ENCODE measurements at places on chromosomes 3 and 15. TPM values are rescaled to one million over a fixed set of nuclear protein-coding genes. Genes with fewer than 3 reads are reported as not detected.

The SEMA7A gene
- total RNA-seq, result 1.3 TPM

The CKMT1B gene
- total RNA-seq, result not detected

The TRPM1 gene
- total RNA-seq, result 0.25 TPM

The SLC25A38 gene
- total RNA-seq, result 17.0 TPM

The ALPK3 gene
- total RNA-seq, result 13.5 TPM

The CLDN11 gene
- total RNA-seq, result 227 TPM

The PLEKHO2 gene
- total RNA-seq, result 27.4 TPM

The C15orf40 gene
- 17.5 TPM for total RNA-seq

The C15orf39 gene
- total RNA-seq, result 6.4 TPM

The MRPS22 gene
- total RNA-seq, result 70.3 TPM

The SPTSSB gene
- total RNA-seq, result not detected

The CD200R1 gene
- total RNA-seq, result not detected

The MUSTN1 gene
- not detected for total RNA-seq

The TEX55 gene
- total RNA-seq, result not detected

The GOLGA6L4 gene
- 0.60 TPM for total RNA-seq

The RPL39L gene
- total RNA-seq, result 40.4 TPM

The AMIGO3 gene
- total RNA-seq, result not detected

The IGSF10 gene
- total RNA-seq, result not detected

The QARS1 gene
- 321 TPM for total RNA-seq

The PPP1R14D gene
- total RNA-seq, result not detected

The SOX14 gene
- total RNA-seq, result not detected

The ZMYND10 gene
- total RNA-seq, result 0.13 TPM

The HRG gene
- not detected for total RNA-seq

The ABI3BP gene
- total RNA-seq, result 14.5 TPM
